ENCODE measurements at places on chromosomes 1 and 21.

- no peak for DNase-seq
Observed at GRCh38 chr1:107142140-107142542, 1.3 kb downstream of the NTNG1 start.

- DNase-seq: no peak
Observed at GRCh38 chr21:39288987-39289386, 24.4 kb downstream of the BRWD1 start.

DNA sequence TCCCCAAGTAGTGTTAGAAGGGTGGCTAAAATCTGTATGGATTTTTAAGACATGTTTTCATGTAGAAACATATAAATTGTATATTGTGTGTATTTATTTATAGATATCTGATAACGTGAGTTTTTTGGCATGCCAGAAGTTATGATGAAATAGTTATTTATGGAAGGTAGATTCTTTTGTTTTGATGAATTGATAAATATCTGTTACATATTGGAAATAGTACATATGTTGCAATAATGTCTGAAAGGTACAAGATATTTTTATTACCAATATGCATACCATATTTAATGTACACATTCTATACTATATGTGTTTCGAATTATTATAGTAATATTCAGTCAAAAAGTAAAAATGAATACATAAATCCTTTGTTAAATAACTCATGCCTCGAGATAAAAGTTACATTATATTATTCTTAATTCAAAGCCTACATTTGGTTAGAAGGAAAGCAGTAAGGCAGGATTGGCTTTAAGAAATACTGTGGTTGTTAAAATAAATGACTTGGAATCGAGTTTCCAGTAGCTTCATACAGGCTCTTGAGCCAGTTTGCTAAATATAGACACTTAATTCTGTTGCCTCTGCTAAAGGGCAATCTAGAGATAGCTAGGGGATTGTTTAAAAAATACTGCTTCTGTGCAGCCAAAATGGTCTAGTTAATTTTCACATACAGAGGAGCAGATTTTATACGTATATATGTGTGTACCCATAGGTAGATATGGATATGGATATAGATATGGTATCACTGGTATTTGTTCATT is 1175.1 kb upstream of the B3GALT2 start:
- no peak for DNase-seq

GRCh38 chr1:214028649-214029406 is 41.1 kb downstream of the PROX1 start:
- no peak for DNase-seq

DNA sequence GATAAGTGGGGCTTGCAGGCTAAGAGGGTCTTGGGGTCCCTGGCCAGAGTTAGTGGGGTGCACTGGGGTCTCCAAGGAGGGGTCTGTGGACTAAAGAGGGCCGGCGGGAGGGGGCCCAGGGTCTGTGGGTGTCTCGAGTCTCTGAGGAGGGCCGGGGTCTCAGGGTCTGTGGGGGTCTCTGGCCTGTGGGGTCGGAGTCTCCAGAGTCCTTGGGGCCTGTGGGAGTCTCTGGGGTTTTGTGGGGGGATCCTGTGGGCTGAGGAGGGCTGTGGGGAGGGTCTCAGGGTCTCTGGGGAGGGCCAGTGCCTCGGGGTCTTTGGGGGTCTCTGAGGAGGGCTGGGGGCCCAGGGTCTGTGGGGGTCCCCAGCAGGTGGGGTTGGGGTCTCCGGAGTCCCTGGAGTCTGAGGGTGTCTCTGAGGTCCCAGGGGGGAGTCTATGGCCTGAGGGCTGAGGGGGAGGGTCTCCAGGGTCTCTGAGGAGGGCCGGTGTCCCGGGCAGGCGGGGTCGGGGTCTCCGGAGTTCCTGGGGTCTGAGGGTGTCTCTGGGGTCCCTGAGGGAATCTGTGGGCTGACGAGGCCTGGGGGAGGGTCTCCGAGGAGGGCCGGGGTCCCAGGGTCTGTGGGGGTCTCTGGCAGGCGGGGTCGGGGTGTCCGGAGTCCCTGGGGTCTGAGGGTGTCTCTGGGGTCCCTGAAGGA is 628 bp upstream of the PLEKHM2 start:
- no peak for DNase-seq

DNA sequence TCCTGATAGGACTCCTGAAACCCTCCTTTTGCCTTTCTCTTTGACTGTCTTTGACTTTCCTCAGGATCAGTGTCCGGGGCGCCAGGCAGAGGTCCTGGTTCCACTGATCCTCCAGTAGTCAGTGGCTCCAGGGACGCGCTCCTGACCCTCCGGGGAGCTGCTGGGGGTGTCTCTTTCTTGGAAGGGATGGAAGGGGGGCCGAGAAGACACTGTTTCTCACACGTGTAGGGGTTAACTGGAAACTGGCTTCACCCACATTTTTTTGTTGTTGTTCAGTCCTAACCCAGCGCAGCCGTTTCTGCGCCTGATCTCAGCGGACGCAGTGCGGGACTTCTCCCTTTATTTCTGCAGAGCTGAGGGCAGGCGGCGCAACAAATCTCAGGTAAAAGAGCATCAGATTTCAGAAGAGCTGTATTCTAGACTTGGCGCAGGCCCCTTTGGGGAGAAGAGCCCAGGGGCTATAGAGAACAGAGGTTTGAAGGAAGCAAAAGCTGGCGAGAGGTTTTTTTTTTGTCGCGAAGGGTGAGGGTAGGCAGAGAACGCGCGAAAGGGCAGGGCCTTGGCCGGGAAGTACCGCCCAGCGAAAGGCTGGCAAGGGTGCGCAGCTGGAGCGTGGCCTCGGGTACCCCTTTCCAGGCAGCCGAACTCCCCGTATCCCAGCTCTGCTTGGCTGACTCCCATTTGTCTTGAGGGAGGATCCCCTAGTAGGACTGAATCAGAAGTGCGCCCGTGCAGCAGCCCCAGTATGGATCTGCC is 4.3 kb upstream of the LHX9 start:
- no peak for DNase-seq

- no peak for DNase-seq
Observed at GRCh38 chr1:173367136-173367535, 110.0 kb upstream of the PRDX6 start.

- no peak for DNase-seq
Observed at GRCh38 chr1:99281105-99281504, 16.8 kb downstream of the PLPPR4 start.

GRCh38 chr1:101264697-101265096 is 27.9 kb downstream of the S1PR1 start:
- DNase-seq: no peak

DNA sequence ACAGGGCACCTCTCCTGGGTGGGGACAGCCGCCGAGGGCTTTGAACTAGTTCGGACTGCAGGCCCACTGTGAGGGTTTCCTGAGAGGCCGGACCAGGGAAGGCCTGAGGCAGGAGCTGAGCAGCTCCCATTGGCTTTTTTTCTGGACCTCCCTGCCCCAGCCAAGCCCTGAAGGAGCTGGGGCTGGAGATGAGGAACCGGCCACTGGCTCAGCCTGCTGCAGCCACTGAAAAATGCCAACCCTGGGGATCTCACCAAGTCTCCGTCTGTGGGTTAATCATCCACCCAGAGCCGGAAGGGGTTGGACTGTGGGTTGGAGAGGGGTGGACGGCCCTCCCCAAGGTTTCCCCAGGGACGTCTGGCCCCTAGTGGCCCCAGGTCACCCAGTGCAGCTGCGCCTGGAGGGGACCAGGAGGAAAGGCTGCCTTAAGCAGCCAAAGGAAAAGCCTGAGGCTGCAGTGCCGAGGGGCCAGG is 2.5 kb downstream of the VWA1 start:
- DNase-seq: no peak

- no peak for DNase-seq
Observed at GRCh38 chr1:238489006-238489405, 598.3 kb upstream of the ZP4 start.

DNA sequence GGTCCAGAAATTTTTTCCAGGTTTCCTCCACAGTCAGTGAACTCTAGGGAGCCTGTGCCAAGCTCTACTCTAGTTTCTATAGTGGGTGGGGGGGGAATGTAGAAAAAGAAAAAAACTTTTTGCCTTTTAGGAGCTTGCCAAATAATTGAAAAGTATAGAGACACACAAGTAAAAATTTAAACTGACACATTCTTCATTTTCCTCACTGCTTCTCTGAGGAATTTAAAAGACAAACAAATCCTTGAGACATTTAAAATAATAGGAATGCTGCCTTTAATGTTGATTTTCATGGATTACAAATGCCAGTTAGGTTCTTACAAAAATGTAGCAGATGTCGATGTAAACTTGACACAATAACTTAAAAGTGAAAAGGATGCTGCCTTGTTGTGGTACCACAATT is 241.9 kb downstream of the DNM3 start:
- no peak for DNase-seq

GRCh38 chr1:64851664-64852063 is 106.8 kb downstream of the RAVER2 start:
- DNase-seq: no peak

GRCh38 chr1:64161357-64161941 is 42.0 kb upstream of the UBE2U start:
- DNase-seq: no peak

GRCh38 chr1:60213253-60213652 is 139.7 kb upstream of the C1orf87 start:
- no peak for DNase-seq

DNA sequence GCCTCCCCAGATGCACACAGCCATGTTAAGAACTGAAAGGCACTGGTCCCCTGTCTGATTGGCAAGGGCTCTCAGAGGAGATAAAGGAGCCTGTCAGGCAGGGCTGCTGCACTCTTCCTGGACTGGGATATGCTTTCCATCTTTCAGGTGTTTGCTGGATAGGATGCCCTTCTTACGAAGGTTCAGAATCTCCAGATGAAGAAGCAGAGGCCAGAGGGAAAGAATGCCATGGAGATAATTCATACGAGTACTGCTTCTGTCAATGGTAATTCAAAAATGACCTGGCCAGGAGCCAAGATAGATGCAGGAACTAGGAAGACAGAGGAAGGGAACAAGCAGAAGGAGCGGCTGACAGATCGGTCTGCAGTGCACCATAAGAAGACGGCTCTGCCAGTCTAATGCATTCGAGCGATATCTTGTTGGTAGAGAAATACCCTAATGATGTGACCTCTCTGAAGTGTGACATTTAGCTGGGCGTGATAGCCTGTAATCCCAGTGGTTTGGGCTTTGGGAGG is 16.6 kb upstream of the ATP2B4 start:
- DNase-seq: no peak

GRCh38 chr1:227776331-227776771 is 39.1 kb upstream of the PRSS38 start:
- no peak for DNase-seq

- no peak for DNase-seq
Observed at GRCh38 chr21:16162953-16163352, 433.2 kb downstream of the USP25 start.

DNA sequence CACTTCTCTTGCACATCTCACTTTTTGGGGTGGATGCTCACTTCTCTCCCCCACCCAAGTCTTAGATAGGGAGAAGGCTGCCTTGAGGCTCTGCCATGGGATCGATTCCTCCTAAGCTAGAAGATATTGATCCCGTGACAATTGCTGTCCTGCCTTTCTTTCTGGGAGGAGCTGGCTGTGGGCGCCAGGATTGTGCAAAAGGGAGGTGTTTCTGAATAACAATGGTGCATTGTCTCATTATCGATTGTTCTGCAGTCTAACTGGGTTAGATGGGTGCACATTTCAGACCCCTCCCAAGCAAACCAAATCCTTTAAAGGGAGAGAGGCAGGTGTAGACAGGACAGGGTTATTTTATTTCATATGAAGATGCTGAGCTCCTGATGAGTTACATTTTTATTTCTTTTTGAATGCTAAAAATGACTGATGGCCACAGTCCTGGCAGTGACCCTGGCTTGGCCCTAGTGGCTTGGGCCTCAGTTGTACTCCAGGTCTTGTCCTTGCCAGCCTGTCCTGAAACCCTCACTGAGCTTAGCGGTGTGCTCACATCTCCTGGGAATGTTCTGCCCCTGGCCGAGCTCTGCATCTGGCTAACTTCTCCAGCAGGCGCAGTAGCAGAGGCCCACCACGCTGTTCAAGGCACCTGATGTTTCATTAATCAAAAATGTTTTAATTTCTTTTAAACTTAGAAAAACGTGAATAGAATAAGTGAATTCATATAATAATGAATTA is 99.0 kb upstream of the KAZN start:
- DNase-seq: no peak

- DNase-seq: no peak
Observed at GRCh38 chr1:24032981-24033380, 52.9 kb upstream of the SRSF10 start.

GRCh38 chr1:65211331-65211730 is 63.3 kb downstream of the AK4 start:
- no peak for DNase-seq

DNA sequence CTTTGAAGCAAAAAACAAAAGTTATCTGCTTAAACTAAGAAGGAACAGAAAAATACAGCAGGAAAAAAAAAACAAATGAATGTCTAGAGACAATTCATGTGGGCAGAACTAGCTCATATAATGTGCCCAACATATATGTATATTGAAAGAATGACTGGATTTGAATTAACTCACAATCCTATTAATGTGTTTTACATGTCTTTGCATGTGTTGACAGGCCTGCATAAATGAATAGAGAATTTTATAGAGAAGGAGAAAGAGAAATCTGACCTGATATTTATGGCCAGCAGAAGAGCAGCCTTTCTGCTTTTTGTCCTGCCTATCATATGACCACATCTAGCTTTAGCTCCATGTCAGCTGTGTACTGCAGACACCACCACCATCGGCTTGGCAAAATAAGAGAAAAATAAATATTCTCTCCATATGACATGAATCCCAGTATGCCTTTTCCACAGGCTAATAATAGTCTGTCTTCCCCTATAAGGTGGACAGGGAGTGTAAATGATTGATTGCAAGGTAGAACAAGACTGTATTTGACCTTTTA is 171.5 kb upstream of the PALMD start:
- no peak for DNase-seq

DNA sequence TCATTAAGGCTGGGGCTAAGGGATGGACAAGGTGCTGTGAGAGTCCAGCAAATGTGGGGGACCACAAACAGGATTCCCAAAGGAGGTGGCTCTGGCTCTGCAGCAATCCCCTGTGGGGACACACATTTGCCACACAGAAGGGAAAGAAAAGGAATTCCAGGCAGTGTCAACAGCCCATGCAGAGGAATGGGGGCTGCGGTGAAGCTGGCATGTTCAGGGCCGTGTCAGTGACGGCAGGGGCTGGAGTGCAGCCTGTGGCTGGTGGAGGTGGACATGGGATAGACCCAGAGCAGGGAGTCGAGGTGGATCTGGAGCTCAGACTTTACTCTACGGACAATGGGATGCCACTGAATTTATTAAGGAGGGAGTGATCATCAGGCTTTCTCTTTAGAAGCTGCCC is 183.2 kb downstream of the TRABD2B start:
- no peak for DNase-seq

- DNase-seq: no peak
Observed at GRCh38 chr1:216805953-216806352, 82.7 kb upstream of the ESRRG start.

DNA sequence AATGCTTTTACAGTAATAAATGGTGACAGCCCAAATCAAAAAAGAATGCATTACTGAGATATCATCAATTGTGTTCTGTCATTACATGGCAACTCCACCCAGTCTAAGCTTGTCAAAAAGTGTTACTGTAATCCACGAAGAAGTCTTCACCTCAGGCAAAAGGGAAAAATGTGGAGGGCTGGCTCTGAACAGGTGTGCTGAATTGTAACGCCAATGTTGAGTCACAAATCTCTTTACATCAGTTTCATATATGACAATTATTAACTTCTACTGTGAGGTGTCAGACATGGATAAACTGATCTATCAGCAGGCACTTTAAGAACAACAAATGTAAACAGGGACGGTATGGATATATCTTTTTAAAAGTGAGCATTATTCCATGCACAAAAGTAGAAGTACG is 98.5 kb upstream of the DMRTA2 start:
- no peak for DNase-seq

GRCh38 chr1:47578026-47578720 is 140.3 kb downstream of the FOXD2 start:
- peak; percentile 75 for DNase-seq

All from testis (tissue), 5 donors.